Purkinje cell (primary cell): ENCODE measurements at places on chromosomes 13 and 19. TPM values are rescaled to one million over a fixed set of nuclear protein-coding genes. Genes with fewer than 3 reads are reported as not detected.

F2RL3 gene
- polyA plus RNA-seq = not detected in 2 replicates

DPRX gene
- polyA plus RNA-seq = not detected in 2 replicates

NLRP7 gene
- not detected in 2 replicates for polyA plus RNA-seq

CEBPA gene
- polyA plus RNA-seq = not detected in 2 replicates

CD320 gene
- 16.1 and 22.6 TPM in 2 replicates for polyA plus RNA-seq

AMH gene
- polyA plus RNA-seq = not detected in 2 replicates

CYP2A6 gene
- polyA plus RNA-seq = not detected in 2 replicates

FUT3 gene
- polyA plus RNA-seq = not detected in 2 replicates

MOB3A gene
- 0.34 and 0.62 TPM in 2 replicates for polyA plus RNA-seq

SYT5 gene
- 2.6 and 7.5 TPM in 2 replicates for polyA plus RNA-seq

ZNF208 gene
- 115 and 156 TPM in 2 replicates for polyA plus RNA-seq

CLDN10 gene
- polyA plus RNA-seq = 48.4 and 63.6 TPM in 2 replicates

DENND1C gene
- polyA plus RNA-seq = not detected in 2 replicates

ING1 gene
- polyA plus RNA-seq = 2.4 and 5.5 TPM in 2 replicates

CAPNS1 gene
- polyA plus RNA-seq = 272 and 360 TPM in 2 replicates

FCER2 gene
- polyA plus RNA-seq = not detected in 2 replicates

TMEM272 gene
- polyA plus RNA-seq = not detected in 2 replicates

SIGLEC8 gene
- polyA plus RNA-seq = not detected in 2 replicates

KMT5C gene
- 0.77 TPM in 1 of 2 replicates, not detected in the other for polyA plus RNA-seq

MCEMP1 gene
- not detected in 2 replicates for polyA plus RNA-seq

ZNF492 gene
- polyA plus RNA-seq = 0.39 TPM in 1 of 2 replicates, not detected in the other

NLRP5 gene
- polyA plus RNA-seq = not detected in 2 replicates

DZIP1 gene
- polyA plus RNA-seq = 4.0 and 4.9 TPM in 2 replicates

NDUFB7 gene
- polyA plus RNA-seq = 196 and 241 TPM in 2 replicates

PLIN5 gene
- 0.75 and 0.87 TPM in 2 replicates for polyA plus RNA-seq

CACNG7 gene
- polyA plus RNA-seq = 1.7 and 1.8 TPM in 2 replicates

ERICH6B gene
- 1.3 TPM in 1 of 2 replicates, not detected in the other for polyA plus RNA-seq

GSX1 gene
- not detected in 2 replicates for polyA plus RNA-seq

MBD3L4 gene
- not detected in 2 replicates for polyA plus RNA-seq

FXYD3 gene
- 0.67 and 3.5 TPM in 2 replicates for polyA plus RNA-seq
